ENCODE measurements at places on chromosomes 1 and 21. TPM values are rescaled to one million over a fixed set of nuclear protein-coding genes. Genes with fewer than 3 reads are reported as not detected.
A peak's percentile ranks its signal among the peaks of the same experiment; 100 is the strongest.

Gene AUNIP
- total RNA-seq: not detected

Gene VTCN1
- total RNA-seq: not detected

Gene COL16A1
- total RNA-seq: 229 TPM

Gene RPE65
- total RNA-seq: not detected

Gene IL23R
- not detected for total RNA-seq

Gene OR10T2
- not detected for total RNA-seq

Gene ADORA3
- 5.3 TPM for total RNA-seq

DNA sequence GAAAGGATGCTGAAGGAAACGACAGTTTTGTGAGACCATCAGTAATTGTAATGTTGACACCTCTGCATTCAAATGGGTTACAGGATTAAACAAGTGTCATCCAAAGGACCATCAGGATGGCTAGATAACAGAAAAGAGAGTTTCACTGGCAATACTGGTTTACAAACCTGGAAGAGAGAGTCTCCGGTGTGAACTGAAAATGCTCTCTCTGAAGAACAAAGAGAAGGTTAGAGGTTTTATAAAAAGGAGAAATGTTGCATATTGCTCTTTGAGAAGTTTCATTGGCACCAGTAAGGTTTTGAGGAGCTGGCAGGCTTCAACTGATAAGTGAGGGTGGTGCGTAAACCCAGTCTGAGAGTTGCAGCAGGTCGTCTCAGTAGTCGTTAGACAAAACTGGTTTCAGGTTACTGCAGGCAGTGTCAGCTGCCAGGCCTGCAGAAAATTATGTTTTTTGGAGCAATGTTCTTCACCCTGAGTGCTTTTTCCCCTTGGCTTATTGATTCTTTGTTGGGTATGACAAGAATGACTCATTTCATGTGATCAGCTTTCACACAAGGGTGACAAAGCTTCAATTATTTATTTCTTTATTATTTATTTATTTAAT is 42.2 kb downstream of the KCNK1 start:
- DNase-seq: no peak

DNA sequence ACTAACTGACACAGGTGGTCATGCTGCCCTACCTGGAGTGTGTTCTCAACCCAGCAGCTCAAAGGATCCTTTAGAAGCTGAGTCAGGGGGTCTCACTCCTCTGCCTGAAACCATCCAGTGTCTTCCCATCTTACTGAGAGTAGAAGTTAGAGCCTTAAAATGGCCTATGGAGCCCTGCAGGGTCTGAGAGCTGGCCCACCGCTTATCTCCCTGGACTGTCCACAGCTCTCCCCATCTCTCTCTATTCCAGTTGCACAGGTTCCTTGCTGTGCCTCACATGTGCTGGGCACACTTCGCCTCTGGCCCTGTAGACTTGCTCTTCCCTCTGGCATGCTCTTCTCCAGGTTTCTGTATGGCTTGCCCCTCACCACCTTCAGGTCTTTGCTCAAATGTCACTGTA is 148.6 kb upstream of the CACNA1E start:
- no peak for DNase-seq

GRCh38 chr1:205009670-205010069 is 33.3 kb upstream of the CNTN2 start:
- DNase-seq: no peak

DNA sequence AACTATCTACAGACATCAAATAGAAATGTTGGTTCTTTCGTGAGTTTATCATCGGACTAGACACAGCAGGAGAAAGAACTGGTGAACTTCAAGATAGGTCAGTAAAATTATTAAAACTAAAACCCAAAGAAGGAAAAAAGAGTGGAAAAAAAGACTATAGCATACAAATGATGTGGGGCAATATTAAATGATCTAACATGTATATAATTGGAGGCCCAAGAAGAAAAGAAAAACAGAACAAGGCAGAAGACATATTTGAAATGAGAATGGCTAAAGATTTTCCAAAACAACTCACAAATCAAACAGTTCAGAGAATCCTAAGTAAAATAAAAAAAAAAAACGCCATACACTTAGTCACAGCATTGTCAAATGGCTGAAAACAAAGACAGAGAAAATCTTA is 101.8 kb downstream of the PCNX2 start:
- DNase-seq: no peak

DNA sequence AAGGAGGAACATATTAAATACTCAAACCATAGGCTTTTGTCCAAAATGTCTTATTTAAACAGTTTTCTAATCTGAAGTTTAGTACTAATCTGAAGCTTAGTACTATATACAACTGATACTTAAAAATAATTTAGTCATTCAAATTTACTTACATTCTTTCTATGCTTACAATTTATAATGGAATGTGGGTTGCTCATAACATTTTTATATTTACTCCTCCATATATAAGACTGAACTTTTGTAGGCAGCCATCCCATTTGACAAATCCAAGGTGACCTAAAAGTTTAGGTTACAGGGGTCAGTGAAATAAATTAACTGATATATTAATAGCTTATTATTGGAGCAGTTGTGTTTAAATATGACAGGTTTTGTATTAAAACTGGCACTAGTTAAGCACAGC is 570.6 kb downstream of the DPYD start:
- DNase-seq: no peak

DNA sequence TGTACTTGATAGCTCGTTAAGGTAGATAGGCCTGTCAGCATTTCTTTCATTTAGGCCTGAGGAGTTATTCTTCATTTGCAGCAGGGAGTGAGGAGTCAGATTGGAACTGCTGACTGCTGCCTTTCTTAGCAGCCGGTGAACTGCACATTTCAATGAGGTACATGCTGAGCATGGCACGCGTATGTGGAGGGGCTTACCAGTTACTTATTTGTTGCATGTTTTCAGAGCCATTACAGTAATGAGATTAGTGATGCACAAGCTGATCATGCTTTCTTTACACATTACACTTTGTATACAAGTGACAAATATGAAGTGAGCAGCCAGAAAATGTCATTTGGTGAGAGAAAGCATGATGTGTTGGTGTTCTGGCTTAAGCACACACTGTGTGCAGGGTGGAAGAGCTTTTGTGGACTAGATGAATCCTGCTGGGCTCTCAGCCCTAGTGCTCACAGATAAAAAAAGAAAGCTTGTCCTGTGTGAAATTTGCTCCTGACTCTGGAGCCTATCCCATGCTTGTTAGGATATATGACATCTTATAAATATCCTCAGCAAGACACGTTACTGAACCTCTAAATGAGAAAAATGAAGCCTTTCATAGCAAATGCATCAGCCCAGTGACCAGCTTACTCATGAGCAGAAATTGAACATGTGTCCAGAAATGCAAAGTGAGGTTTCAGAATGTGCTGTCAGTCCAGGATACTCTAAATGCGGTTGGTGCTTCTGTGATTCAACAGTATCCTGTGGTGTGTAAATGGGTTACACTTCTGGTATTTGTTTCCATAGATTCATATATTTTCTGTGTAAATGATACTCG is 574.7 kb upstream of the ADGRL2 start:
- no peak for DNase-seq

DNA sequence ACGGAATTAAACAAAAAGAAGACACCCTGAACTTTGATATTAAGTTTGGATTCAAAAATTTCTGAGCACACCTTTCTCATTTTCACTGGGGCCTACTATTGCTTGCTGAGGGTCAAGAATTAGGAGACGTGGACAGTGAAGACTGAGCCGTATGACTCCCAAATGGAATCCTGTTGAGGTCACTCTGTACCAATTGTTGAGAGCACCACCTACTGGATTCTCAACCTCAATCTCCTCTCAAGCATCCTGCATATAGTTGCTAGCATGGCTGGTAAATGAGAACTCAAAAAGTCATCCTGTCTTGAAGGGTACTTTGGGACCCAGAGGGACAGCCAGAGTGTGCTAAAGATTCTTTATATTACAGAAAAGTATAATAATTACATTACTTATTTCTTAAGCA is 20.2 kb upstream of the MTR start:
- no peak for DNase-seq

DNA sequence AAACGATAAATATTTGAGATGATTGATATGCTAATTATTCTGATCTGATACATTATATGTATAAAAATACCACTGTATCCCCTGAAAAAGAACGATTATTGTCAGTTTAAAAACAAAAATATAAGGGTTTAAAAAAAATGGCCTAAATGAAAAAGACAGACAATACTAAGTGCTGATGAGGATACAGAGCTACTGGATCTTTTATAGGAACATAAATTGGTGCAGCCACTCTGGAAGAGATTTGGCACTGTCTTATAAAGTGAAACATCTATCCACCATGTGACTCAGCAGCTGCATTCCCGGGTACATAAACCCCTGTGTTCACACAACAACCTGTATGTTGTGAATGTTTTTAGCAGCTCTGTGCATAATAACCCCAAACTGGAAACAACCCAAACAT is 44.2 kb downstream of the KAZN start:
- DNase-seq: no peak

- no peak for DNase-seq
These were observed 165.6 kb downstream of the PHTF1 start for GRCh38 chr1:113593550-113594297.

GRCh38 chr1:31069392-31069791 is 3.9 kb upstream of the PUM1 start:
- DNase-seq: no peak

DNA sequence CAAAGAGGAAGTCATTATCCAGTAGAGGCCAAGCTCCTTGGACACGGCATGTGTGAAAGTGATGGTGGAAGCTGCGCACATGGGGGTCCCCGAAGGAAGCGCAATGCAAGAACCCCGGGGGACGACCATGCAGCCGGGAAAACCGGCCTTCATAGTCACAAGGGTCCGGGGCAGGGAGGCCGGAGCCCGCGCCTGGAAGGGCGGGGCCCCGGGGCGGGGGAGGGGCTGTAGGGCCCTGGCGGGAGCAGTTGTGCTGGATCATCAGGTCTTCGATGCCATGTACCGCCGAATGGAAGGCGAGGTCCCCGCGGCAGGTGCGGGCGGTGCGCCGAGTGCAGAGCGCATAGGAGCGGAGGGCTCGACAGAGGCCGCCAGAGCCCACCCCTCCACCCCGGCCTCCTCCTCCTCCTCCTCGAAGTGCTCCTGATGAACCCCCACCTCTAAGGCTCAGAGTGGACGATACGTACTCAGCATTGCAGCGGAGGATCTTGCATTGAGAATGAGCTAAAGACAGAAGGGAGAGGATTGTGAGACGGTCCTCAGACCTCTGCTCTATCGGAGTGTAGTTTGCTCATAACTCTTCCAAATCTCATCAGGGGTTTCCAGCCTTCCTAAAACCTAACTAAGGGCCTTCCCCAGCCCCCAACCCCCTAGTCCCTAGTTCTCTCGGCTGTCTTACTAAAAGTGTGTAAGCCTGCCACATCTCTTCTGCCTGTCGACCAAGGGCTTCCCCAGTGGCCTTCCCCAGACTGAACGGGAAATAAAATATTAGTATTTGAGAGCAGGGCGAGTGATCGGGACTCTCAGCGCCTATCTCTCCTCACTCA is 2.1 kb downstream of the HJV start:
- DNase-seq: no peak

DNA sequence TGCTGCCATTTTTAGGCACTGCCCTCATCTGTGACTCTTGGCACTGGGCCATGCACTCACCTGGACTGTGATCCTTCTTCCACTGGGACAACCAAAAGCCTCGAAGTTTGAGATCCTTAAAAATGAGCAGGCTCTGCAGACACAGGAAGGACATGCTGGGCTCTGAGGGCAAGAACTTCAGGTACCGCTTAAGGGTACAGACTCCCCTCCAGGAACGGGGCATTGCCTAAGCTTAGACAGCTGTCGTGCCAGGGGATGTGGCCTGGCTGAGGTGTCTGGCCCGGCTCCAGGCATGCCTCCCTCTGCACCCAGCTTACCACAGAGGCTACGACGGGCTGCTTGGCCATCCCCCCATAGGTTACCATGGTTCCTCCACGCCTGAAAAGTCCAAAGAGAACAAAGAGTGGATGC is 14.2 kb upstream of the SRSF4 start:
- DNase-seq: no peak

GRCh38 chr21:41164981-41165655 is 2.8 kb upstream of the BACE2 start:
- peak; percentile 26 for DNase-seq

GRCh38 chr1:112625696-112626095 is 6.1 kb downstream of the CAPZA1 start:
- no peak for DNase-seq

GRCh38 chr1:103997631-103998030 is 247.9 kb downstream of the AMY1C start:
- no peak for DNase-seq

DNA sequence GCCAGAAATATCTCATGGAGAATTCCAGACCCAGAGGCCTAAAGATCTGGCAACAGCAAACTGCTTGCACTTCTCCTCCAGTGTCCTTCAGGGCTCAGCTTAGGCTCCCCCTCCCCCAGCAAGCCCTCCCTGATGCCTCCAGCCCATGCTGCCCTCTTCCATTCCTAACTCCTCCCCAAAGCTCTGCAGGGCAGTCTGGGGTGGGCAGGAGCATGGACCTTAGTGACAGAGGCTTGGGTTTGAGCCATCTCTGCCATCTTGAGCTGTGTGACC is 436.8 kb downstream of the PTPRU start:
- no peak for DNase-seq

- DNase-seq: no peak
These were observed 19.9 kb downstream of the SOX13 start for GRCh38 chr1:204092632-204093420.

- peak; percentile 58 for DNase-seq
These were observed 35.8 kb upstream of the RIPK4 start for GRCh38 chr21:41802684-41803083.

DNA sequence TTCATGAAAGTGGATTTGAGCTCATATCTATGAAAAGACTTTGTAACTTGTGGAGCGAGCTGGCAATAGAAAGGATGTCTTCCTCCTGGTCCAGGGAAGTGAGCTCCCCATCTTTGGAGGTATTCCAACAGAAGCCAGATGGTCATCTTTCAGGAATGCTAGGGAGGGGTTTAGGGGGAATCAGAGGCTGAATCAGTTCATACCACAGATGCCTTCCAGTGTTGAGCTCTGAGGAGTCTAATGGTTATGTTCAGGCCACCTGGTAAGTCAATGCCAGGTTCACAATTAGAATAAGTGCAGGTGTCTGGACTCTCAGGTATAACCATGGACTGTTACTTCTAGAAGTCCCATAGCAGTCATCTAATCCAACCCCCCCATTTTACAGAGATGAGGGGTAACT is 119.1 kb downstream of the ACTL8 start:
- no peak for DNase-seq

DNA sequence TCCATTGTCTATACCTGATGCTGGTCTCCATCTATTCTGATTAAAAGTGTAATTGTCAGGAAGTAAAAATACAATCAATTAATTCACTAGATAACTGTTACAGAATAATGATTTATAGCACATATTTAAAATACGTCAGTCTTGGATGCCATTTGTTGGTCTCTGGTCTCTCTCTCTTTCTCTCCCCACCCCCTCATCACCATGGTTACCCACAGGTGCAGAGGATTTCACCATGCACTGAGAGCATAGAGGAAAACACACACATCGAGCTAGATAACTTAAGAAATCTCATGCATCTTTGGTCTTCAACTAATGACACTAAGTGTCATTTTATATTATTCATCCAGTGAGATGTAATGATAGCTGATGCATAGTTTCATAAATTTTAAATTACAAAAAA is 33.4 kb downstream of the LRRC53 start:
- DNase-seq: no peak
